ENCODE measurements at places on chromosomes 4 and X. TPM values are rescaled to one million over a fixed set of nuclear protein-coding genes. Genes with fewer than 3 reads are reported as not detected.

The CENPE gene
- 1.3 TPM for total RNA-seq

The H2BW2 gene
- not detected for total RNA-seq

The PLXNB3 gene
- 52.2 TPM for total RNA-seq

The MAGEE1 gene
- total RNA-seq, result 3.7 TPM

The TSPYL2 gene
- 117 TPM for total RNA-seq

The L1CAM gene
- 18.3 TPM for total RNA-seq

The KLF8 gene
- 16.4 TPM for total RNA-seq

The ARHGAP6 gene
- total RNA-seq, result 14.6 TPM

The ZXDA gene
- total RNA-seq, result 13.8 TPM

The LEF1 gene
- total RNA-seq, result 3.2 TPM

The GIMD1 gene
- not detected for total RNA-seq

The GPM6B gene
- 23.7 TPM for total RNA-seq

The FGF2 gene
- 25.5 TPM for total RNA-seq

The ZRSR2 gene
- 6.4 TPM for total RNA-seq

The SSX2 gene
- not detected for total RNA-seq

The MAOB gene
- 24.6 TPM for total RNA-seq

The DDX53 gene
- not detected for total RNA-seq

The SPANXB1 gene
- total RNA-seq, result not detected

The BEX5 gene
- 5.2 TPM for total RNA-seq

The SOX3 gene
- total RNA-seq, result not detected

The TKTL2 gene
- total RNA-seq, result not detected

The DAPP1 gene
- 1.6 TPM for total RNA-seq

The VSIG1 gene
- total RNA-seq, result 8.2 TPM

The GYG2 gene
- total RNA-seq, result 1.5 TPM

The TBC1D14 gene
- 46.7 TPM for total RNA-seq

The AKAP14 gene
- total RNA-seq, result not detected

The TEC gene
- total RNA-seq, result 12.8 TPM

The POU3F4 gene
- total RNA-seq, result not detected

The DACH2 gene
- not detected for total RNA-seq

The PHOX2B gene
- total RNA-seq, result not detected

The GRIA3 gene
- 7.9 TPM for total RNA-seq

The PFKFB1 gene
- total RNA-seq, result not detected

The MGARP gene
- total RNA-seq, result 8.9 TPM

The FRMPD4 gene
- total RNA-seq, result not detected

The ARX gene
- total RNA-seq, result not detected

The FANCB gene
- total RNA-seq, result 1.8 TPM

The NIPAL1 gene
- 0.68 TPM for total RNA-seq

The PPP1R2C gene
- total RNA-seq, result not detected

The MUC7 gene
- not detected for total RNA-seq

The NOX1 gene
- total RNA-seq, result not detected

The RBM46 gene
- total RNA-seq, result not detected
